NCI-H1048 (cell line): ENCODE measurements at places on chromosomes 16 and 17.

DNA sequence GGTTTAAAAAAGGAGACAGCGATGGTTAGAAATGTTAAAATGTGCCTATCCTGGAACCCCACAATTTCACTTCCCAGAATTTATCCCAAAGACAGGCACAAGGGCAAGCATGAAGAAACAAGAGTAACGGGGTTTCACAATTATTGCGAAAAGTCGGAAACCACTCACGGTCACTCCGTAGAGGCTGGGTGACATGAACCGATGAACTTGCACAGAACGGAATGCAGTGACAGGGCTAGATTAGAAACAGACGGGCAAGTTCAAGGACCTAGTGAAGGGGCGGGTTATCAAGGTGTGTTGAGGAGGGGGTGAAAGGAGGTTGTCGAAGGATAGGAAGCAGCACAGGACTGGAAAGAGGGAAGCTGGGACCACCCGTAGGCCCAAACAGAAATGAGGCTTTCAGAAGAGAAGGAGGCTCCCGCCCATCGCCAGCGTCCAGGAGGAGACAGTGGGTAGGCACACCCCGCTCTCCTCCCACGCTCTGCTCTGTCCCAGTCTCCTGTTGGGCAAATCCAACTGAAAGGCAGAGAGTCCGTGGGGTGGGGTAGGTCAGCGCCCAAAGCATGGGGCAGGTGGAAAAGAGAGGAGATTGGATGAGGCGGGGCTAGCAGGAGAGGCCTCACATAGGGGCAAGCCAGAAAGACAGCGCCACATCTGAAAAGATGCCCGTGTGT lies 47.4 kb upstream of the JPH3 start:
- no peak for DNase-seq

GRCh38 chr16:23803591-23804123 lies 32.1 kb upstream of the PRKCB start:
- no peak for DNase-seq

DNA sequence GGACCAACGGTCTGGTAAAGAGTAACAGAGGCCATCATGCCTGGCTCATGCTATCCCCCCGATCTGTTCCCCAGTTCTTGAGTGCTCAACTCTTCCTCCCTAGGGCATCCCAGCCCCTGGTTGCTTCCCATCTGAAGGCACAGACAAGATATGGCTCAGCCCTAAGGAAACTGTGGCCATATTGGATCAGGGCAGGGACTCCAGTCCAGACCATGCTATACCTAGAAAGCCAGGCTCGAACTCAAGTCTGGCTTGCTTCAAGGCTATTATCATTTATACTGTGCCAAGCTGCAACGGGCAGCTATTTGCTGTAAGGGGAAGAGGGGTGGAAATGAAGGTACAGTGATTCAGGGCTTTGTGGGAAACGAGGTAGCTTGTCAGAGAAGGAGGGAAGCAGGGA lies 2.8 kb downstream of the UBTF start:
- DNase-seq, result no peak

DNA sequence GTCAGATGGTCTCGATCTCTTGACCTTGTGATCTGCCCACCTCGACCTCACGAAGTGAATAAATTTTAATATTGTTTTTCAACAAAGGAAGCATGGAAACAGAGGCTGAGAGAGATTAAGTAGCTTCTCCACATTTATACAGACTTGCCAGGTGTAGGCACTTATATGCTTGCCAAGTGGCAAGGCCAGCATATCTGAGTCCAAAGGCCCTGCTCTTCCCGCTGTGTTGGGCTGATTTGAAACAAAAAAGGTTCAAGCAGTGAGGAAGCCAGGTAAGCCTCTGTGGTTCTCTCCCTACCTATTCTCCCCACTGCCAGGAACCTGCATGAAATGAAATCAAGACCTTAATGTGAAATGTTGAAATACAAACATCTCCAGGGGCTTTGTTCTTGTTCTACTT lies 7.5 kb upstream of the SLC6A4 start:
- no peak for DNase-seq

DNA sequence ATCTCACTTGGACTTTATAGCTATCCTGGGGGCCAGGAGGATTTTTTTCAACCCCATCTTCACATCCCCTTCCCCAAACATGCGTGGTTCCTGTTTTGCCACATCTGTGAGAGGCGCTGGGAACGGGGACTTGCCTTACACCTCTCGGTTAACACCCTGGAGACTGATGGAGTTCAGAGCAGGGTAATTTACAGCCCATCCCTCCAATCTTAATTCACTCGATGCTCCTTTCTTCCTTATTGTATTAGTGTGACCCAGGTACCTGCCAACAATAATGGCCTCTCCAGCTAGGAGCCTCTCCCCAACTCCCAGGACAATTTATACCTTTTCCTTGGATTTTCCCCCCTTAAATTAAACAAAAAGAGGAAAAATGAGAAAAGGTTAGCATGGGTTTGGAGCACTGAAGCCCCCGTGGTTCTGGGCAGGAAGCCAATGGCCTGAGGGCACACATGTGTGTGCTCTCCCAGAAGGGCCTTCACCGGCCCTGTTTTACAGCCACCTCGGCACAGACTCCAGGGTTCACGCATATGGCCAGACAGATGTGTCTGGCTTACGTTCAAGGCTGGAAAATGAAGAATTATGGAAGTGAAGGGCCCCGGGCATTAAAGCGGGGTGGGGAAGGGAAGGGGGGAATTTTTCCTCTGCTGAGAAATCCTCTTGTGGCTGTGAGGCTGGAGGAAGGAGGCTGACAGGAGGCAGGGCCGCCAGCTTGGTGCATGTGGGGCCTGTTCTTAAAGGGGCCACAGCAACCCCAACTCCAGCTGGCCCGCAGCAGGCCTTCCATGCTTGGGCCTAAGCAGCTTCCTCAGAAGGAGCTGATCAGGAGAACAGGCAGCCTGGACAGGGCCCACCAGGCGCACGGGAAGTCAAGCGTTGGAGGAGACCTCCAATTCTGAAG lies 21.4 kb downstream of the HIC1 start:
- DNase-seq, result no peak

GRCh38 chr16:11072420-11073153 lies 128.2 kb downstream of the CLEC16A start:
- no peak for DNase-seq

DNA sequence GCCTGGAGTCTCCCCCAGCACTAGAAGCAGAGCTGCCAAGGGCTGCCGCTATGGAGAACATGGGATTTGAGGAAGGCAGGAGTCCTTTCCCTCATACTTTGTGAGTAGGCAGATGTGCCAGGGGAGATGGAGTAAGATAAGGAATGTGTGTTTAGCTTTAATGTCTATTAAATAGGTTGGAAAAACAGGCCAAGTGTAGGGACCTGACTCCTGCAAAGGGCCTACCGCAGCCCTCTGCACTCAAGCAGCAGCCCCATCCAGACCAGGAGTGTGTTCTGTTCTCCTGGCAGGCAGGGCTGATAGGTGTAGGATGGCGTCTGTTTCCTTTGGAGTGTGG lies 1.8 kb upstream of the MIF4GD start:
- no peak for DNase-seq

GRCh38 chr16:22627043-22627442 lies 116.4 kb downstream of the NPIPB5 start:
- no peak for DNase-seq

- DNase-seq, result no peak
Observed at GRCh38 chr16:22232277-22233036, 26.4 kb downstream of the EEF2K start.

DNA sequence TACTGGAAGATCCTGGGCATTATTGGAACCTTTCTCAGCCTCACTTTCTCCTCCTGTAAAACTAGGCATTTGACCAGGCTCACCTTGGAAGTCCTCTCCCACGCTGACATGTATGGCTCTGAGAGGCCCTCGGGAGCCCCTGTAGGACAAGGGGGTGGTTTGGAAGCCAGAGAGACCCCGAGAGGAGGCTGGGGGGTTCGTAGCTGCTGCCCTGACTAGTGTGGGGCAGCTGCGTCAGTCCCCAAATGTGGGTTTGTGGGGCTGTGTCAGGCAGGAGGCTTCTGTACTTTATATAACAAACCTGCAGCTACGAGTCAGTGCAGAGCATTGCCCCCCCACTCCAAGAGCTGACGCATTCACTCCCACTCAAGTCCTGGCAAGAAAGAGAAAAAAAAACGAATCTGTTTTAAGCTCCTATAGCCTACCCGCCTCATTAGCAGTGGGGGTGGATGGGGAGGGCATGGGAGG lies 1.8 kb downstream of the CX3CL1 start:
- no peak for DNase-seq

GRCh38 chr16:23351360-23351759 lies 49.3 kb downstream of the SCNN1B start:
- DNase-seq, result no peak

- DNase-seq, result no peak
Observed at GRCh38 chr16:68486502-68487202, 38.3 kb upstream of the SMPD3 start.

GRCh38 chr16:68265078-68265920 lies 973 bp downstream of the SLC7A6 start:
- no peak for DNase-seq

- DNase-seq, result no peak
Observed at GRCh38 chr16:57786632-57787518, 15.4 kb downstream of the KIFC3 start.

GRCh38 chr17:66337866-66338485 lies 35.6 kb downstream of the PRKCA start:
- no peak for DNase-seq

GRCh38 chr16:2238150-2238837 lies 2.0 kb downstream of the DNASE1L2 start:
- DNase-seq, result no peak

- no peak for DNase-seq
Observed at GRCh38 chr16:78762222-78762621, 662.8 kb downstream of the WWOX start.

DNA sequence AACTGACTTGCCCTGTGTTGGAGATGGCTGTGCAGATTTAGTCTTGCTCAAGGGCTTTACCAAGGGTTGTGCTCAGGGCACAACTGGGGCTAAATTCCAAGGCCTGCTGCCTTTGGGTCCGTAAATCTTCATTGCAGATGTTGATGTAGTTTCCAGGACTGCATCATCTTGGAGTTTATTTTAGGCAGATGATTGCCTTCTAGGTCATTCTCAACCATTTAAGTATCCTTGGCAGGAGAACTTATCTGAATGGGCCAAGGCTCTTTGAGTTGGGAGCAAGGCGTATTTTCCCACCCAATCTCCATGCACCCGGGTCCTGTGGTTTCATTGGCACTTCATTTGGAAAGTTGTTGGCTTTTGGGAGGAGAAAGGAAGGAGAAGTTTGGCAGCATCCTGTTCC lies 200.3 kb downstream of the MSI2 start:
- no peak for DNase-seq

DNA sequence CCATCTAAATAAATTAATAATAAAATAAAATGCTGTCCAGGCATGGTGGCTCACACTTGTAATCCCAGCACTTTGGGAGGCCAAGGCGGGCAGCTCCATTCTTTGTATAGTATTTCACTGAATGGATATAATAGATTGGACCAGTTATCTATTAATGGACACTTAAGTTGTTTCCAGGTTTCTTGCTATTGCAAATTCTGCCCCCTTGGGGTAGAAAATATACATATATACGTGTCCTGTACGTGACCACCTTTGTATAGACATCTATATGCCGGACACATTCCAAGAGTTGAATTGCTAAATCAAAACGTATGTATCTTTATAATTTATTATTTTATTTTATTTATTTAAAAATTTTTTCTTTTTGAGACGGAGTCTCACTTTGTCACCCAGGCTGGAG lies 3.9 kb upstream of the EXOC7 start:
- no peak for DNase-seq

- no peak for DNase-seq
Observed at GRCh38 chr16:74766729-74767128, 7.9 kb downstream of the FA2H start.

- no peak for DNase-seq
Observed at GRCh38 chr16:66701026-66701425, 4.5 kb upstream of the CMTM4 start.

DNA sequence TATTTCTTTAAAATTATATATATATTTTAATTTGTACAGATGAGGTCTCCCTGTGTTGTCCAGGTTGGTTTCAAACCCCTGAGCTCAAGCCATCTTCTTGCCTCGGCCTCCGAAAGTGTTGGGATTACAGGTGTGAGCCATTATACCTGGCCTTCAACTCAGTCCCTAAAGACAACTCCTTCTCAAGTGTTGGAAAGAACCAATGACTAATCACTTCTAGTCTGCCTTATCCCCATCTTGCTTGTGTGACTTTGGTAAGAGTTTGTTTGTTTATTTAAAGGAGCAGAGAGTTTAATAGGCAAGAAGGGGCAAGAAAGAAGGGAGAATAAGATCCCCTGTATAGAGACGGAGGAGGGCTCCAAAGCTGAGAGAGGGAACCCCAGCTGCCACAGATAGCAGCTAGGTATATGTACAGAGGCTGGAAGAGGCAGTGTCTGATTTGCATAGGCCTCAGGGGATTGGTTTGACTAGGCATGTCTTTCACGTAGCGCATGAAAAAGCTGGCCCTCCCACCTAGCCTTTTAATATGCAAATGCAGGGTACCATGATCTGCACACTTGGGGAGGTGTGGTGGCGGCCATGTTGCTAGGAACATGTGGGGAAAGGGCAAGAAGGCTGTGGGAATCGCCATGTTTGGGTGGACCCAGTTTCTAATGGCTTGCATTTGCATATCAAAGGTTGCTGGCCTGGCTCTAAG lies 21.5 kb downstream of the ABCC1 start:
- DNase-seq, result no peak

- no peak for DNase-seq
Observed at GRCh38 chr16:12426122-12426521, 377.6 kb downstream of the CPPED1 start.

- no peak for DNase-seq
Observed at GRCh38 chr17:44277976-44278375, 10.0 kb upstream of the SLC4A1 start.

DNA sequence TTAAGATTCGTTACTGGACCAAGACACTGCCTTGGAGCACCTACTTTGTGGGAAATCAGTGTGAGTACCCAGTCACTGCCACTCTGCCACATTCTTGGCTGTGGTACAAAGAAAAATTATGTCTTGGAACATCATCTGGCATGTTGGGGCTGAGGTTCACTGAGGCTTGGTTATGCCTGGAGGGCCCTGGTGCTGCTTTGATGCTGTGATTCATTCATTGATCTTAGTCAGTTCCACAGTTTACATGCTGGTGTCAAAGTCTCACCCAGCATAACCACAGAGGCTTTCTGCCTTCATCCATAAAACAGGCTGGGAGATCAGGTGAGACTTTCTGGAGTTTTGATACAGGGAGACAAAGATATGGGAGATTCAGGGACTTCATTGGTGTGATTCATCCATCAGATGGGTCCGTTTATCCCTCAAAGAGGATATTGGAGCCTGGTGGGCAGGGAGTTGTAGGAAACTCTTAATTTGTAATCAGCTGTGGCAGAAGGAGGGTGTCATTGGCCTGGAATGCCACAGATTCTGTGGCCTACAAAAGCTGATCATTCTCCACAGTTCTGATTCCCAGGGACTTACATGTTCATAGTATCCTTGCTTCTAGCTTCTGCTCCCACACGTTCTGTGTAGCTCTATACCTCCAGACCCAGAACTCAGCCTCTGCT lies 322.5 kb downstream of the PMP22 start:
- DNase-seq, result no peak

DNA sequence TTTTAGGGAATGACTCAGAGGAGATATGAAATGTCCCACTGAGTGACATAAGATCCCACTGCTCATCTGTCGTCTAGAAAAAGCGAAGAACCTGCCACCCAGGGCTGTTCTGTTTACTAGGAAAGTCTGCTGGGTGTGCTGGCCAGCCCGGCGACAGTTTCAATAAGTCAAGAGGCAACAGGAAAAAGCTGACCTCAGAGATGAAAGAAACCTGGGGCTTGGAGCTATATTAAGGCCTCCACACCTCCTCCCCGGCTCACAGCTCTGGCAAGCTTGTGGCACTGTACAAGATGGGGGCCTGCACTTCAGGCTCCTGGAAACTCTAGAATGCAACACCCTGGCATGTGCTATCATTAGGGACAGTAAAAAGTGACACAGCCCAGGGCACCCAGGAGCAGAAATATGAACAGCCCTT lies 10.6 kb downstream of the ZFHX3 start:
- DNase-seq, result no peak
